GM10248 (cell line): ENCODE measurements at places on chromosomes 13 and 19.

DNA sequence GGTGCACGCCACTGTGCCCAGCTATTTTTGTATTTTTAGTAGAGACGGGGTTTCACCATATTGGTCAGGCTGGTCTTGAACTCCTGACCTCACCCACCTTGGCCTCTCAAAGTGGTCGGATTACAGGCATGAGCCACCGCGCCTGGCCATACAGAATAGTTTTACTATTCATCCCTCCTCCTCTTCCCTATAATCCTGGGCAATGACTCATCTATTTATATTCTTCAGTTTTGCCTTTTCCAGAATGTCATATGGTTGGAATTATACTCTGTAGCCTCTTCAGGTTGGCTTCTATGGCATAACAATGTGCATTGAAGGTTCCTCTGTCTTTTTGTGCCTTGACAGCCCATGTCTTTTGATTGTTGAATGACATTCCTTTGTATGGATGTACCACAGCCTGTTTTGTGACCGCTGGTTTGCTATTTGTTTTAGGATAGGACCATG lies 22.2 kb upstream of the LRP3 start:
- no peak for DNase-seq

GRCh38 chr13:43300865-43301264 lies 277.5 kb downstream of the DNAJC15 start:
- DNase-seq: no peak

GRCh38 chr19:57708641-57709361 lies at the start of gene ZNF154:
Gene ZNF154 (minus strand): TSS chr19:57709204. CDS start chr19:57708971, 233 bp downstream.
- peak; percentile 69 for DNase-seq

GRCh38 chr19:54616821-54617560 lies 13.3 kb upstream of the LILRB1 start:
- peak; percentile 61 for DNase-seq

GRCh38 chr13:99970651-99971575 lies 654 bp downstream of the ZIC5 start:
- DNase-seq: no peak

GRCh38 chr13:49567491-49567890 lies 17.9 kb downstream of the RCBTB1 start:
- no peak for DNase-seq

GRCh38 chr13:43446126-43446525 lies 340.6 kb downstream of the ENOX1 start:
- DNase-seq: no peak

DNA sequence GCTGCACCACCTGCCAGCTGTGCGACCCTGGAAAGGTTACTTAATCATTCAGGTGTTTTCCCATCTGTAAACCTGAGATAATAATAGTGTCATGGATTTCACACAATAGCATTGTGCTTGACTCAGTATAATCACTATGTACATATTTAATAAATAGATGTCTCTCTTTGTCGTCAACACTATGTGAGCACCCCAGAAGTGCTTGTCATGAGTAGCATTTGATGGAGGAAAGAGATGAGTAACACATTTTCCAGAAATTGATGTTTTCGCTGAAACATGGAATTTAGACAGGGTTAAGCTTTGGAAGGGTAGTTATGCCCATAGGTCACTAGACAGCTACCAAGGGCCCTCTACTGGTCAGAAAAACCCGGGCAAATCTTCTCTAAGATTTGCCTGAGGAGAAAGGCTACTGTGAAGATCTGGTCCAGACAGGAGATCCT lies 9.5 kb upstream of the MBNL2 start:
- DNase-seq: peak; percentile 20

GRCh38 chr19:38513762-38514167 lies 80.3 kb downstream of the RYR1 start:
- DNase-seq: no peak

GRCh38 chr19:799076-799881 lies 2.0 kb downstream of the PTBP1 start:
- DNase-seq: no peak

- no peak for DNase-seq
These were observed 16.4 kb downstream of the OR7A5 start for GRCh38 chr19:14818588-14818987.

DNA sequence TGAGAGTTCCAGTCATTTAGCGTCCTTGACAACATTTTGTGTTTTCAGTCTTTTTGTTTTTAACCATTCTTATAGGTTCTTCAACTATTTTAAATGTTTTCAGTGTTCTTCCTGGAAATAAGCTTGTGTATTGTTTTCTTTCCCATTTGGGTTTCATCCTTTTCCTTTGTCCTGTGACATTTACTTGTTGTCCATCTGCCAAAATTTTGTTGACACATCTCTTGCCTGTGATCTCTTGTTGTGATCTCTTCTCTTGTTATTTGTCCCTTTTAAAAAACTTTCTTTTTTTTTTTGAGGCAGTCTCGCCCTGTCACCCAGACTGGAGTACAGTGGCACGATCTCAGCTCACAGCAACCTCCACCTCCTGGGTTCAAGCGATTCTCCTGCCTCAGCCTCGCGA lies 96.5 kb downstream of the PDS5B start:
- DNase-seq: no peak

- DNase-seq: no peak
These were observed 84.9 kb downstream of the USP12 start for GRCh38 chr13:27086599-27087265.

GRCh38 chr19:33393286-33394005 lies 19.9 kb downstream of the CEBPG start:
- DNase-seq: no peak

DNA sequence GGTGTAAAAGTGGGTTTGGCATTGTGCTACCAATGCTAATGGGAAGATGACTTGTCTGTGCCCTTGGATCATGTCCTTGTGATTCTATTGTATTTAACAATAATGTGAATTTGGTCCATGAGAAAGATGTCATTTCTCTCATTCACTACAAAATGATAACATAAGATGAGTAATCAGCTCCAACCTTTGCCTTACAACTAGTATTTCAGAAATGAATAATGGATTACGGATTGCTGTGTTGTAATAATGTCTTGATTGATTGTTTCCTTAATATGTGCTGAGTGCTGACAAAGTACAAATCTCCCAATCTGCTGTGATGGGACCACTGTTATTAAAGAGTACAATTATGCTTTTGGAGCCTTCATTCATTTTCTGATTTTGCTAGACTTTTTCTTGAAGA lies 375.0 kb downstream of the PCDH9 start:
- DNase-seq: no peak

- DNase-seq: no peak
These were observed 20.0 kb upstream of the SPRYD7 start for GRCh38 chr13:49956131-49956530.

GRCh38 chr13:74158028-74158427 lies 23.8 kb upstream of the KLF12 start:
- DNase-seq: no peak

GRCh38 chr19:17951990-17952976 lies 14.6 kb upstream of the KCNN1 start:
- DNase-seq: no peak

DNA sequence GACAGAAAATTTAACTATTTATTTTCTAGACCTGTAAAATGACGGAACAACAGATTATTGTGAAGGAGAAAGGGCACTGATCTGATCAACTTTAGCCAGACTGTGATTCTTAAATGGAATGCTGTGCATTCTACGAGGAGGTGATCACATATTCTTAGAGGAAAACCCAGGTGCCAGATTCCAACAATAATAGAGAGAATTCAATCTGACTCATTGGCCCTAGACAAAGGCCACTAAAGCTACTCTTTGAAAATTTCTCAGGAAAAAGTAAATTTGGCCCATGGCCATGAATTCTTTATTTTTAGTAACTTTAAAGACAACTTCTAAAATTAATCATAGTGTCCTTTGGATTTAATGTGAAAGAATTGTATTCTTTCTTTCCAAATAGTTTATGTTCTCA lies 58.6 kb upstream of the POSTN start:
- DNase-seq: no peak

DNA sequence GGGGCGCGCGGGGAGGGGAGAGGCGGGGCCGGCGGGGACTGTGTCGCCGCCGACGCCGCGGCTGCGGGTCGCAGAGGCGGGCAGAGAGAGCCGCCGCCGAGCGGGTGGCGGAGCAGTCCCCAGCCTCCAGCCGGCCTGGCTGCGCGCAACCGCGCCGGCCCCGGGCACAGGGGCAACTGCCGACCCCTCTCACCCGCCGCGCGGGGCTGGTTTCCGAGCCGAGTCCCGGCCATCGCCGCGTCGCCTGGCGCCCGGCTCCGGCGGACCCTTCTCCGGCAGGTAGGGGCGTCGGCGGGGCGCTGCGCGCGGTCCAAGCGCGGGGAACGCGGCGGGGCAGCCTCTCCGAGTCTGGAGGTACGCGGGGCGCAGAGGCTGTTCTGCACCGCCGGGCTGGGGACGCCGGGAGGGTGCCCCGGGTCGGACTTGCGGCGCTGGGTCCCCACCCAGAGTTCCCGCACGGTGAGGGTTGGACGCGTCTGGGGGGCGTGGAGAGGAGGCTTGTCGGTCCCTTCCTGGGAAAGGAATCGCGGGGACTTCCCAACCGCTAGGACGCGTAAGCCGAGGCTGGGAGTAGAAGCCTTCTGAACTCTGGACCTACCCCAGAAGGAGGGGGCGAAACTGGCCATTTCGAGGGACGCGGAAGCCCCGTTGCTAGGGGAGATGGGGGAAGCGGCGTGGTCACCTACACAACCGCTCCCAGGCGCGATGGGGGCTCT lies 133.6 kb upstream of the MYO16 start:
- no peak for DNase-seq

- no peak for DNase-seq
These were observed 33.6 kb upstream of the FNDC3A start for GRCh38 chr13:48942131-48942530.

DNA sequence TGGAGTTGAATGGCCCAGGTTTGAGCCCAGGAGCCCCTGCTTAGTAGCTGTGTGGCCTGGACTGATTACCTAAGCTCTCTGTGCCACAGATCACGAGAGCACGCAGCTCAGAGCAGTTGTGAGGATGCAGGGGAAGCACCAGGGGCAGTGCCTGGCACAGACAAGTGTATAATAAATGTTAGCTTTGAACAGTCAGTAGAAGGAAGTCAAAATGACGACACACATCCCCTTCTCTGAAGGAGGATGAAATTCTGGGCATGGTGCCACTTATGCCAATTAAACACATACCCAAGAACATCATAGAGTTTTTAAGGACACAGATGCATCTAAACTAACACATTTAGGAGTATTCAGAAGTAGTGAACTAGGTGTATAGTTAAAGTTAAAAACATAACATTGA lies 24.9 kb upstream of the SIGLEC11 start:
- DNase-seq: no peak

GRCh38 chr13:37409756-37410155 lies 188.8 kb downstream of the POSTN start:
- no peak for DNase-seq

- DNase-seq: no peak
These were observed 18.9 kb upstream of the TRIM13 start for GRCh38 chr13:49977992-49978391.

DNA sequence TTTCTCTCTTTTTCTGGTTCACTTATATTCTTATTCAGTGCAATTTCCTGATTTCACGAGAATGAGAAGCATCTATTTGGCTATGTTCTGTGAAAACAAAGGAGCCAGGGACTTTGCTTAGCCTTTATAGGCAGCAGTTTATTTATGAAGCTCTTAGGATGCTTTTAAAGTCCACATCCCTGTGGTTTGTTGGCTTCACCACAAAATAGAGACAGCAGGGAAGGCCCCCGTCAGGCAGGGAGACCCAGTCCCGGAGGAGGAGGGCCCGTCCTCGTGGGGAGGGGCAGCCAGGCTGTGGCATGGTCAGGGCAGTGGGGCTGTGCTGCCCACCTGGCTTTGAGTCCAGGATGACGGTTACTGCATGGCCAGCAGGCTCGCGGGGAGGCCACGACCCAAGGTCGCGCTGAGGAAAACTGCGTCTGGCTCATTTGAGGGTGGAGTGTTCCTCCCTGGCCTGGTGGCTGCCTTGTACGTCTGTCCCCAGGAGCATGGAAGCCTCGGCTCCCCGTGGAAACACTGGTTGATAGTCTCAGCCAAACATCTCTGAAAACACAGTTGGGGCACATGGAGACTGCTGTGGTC lies 92.7 kb downstream of the ATP11A start:
- DNase-seq: no peak

DNA sequence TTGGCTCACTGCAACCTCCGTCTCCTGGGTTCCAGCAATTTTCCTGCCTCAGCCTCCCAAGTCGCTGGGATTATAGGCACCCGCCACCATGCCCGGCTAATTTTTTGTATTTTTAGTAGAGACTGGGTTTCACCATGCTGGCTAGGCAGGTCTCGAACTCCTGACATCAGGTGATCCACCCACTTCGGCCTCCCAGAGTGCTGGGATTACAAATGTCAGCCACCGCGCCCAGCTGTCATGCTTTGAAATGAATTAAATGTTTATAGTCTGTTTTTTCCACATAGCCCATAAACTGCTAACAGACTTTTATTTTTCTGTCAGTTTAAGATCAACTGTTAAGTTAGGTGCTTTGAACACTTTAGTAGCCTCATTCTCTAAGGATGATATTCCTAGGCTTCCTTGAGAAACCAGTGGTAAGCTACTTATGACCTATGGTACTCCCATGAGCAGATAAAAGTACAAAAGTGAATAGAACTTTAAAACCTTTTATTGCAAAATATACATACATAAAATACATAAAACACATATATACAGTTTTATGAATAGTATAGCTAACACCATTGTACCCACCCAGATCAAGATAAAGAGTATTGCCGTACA lies 13.6 kb downstream of the TPP2 start:
- DNase-seq: no peak

GRCh38 chr19:35973487-35973886 lies 21.5 kb upstream of the SDHAF1 start:
- no peak for DNase-seq

DNA sequence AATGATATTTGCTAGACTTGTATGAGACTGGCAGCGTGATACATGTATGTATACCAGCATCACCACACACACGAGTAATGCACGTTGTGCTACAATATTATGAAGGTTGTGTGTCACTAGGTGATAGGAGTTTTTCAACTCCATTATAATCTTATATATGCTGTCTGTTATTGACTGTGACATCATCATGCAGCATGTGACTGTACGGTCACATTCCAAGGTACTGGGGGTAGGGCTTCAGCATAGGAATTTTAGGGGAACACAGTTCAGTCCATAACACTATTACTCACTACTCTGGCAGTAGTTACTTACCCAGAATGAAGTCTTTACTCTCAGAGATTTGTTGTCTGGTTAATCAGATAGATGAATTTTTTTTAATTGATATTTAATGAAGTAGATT lies 91.1 kb downstream of the CDK8 start:
- no peak for DNase-seq

- DNase-seq: no peak
These were observed 10.4 kb downstream of the ADGRE2 start for GRCh38 chr19:14768001-14768400.

GRCh38 chr13:28503182-28503967 lies 8.4 kb upstream of the FLT1 start:
- DNase-seq: no peak

DNA sequence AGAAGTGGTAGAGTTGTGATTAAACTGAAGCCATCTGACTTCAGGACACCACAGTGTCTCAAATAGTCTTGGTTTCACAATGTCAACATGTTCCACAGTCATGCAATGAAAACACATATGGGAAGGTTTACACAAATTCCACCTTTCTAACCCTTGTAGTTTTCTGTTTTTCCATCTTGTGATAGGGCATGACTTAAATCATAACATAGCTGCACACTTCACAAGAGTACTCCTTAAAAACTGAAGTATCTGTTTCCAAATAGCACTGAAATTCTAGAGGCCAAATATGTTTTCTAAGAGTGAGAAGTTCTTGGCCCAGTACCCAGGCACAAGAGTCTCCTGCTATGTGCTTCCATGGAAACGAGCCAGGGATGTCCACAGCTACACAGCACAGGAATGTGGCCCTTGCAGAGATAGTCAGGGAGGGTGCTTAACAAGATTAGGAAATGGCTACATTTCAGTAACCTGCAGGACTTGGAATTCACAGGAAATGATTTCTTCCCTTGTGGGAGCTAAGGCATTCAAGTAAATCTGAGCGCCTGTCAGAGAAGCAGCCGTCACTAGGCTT lies 269.1 kb downstream of the NDFIP2 start:
- DNase-seq: no peak
